ENCODE measurements at places on chromosomes 4 and X.

GRCh38 chr4:6262847-6263487 lies 6.7 kb upstream of the WFS1 start:
- no peak for DNase-seq

DNA sequence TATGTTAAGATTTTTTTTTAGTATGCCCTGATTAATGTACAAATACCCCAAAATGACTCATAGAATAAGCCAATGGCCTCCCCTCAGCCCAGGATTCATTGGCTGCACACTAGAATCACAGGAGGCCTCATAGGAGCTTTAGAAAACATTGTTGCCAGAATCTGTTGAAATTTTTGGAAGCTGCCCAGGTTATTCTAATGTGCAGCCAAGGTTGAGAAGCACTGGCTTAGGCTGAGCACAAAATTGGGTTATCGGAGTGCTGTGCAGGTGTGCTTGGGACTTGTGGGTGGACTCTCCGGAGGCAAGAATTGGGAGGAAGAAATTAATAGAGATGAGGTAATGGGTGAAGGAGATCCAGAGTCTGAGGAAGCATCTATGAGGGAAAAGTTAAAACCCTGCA lies 41.3 kb upstream of the VCX start:
- no peak for DNase-seq

DNA sequence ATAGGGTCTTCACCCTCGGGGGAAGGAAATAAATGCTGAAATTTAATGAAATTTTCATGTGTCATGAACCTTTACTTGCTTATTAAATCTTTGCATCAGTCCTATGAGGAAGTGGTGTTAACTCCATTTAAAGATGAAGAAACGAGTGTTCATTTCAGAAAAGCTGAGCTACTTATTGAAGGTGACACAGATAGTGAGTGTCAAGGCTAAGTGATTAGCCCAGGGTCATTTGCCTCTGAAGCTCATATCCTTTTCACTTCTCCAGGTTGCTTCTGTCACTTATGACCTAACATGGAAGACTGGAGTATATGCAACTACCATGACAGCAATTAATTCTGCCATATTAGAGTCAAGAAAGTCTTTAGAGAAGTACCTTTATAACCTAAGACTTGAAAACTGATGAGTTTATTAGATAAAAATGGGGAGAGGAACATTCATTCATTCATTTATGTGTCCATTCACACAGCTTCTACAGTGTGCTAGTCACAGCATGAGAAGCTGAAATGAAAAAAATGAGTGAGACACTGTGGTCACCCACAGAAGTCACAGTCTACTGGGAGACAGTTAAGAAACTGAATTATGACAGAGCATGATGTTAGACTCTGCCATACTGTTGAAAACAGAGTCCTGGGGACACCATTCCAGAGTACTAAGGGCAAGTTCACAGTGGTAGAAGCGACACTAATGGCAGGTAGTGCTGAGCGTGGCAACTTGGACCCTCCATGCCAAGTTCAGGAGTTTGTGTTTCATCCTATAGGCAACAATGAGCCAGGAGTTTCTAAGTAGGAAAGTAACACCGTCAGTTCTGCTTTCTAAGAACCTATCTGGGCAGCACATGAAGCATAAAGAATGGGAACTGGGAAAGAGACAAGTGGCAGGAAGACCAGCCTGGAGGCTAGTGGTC lies 21.3 kb downstream of the ALPK1 start:
- DNase-seq, result no peak

DNA sequence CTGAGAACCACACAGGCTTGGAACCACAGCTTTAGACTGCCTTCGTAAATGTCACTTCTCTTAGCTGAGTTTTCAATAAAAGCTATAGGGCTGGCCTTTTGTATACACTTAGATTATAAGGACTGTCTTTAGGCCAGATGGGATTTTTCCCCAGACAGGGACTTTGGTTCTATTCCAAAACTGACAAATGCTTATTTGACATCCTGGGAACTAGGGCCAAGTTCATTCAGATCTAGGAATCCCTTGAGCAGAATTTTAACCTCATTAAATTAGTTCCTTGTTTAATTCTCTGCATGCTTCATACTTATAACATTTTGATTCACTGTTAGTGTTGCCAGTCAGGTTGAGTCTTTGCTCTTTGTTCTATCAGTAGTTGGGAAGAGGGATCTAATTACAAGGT lies 23.1 kb downstream of the ZRSR2 start:
- no peak for DNase-seq

Measured in T-helper 9 cell (primary cell).